Stimulated activated CD4-positive, alpha-beta T cell treated with anti-CD3 and anti-CD28 coated beads, Interleukin-1b, Interleukin-23, amount 100 ng/mL, for 1 hour (primary cell): ENCODE measurements at places on chromosomes 12 and 14.
A peak's percentile ranks its signal among the peaks of the same experiment; 100 is the strongest.

DNA sequence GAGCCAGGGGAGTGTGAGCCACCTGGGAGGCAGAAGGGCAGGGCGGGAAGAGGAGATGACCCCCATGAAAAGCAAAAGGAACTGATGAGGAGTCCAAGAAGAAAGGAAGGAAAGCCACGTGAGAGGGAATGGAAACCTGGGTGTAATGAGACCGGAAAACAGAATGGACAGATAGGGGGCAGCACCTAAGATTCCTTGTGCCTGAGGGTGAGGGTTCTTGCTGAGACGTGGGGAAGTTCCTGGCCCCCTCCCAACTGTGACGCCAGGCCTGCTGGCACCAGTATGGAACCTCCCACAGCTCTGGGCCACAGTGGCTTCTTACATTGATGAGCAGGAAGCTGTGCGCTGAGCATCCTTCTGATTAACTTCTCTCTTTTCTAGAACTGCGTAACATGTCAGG is 30.8 kb downstream of the TTC7B start:
- no peak for DNase-seq

DNA sequence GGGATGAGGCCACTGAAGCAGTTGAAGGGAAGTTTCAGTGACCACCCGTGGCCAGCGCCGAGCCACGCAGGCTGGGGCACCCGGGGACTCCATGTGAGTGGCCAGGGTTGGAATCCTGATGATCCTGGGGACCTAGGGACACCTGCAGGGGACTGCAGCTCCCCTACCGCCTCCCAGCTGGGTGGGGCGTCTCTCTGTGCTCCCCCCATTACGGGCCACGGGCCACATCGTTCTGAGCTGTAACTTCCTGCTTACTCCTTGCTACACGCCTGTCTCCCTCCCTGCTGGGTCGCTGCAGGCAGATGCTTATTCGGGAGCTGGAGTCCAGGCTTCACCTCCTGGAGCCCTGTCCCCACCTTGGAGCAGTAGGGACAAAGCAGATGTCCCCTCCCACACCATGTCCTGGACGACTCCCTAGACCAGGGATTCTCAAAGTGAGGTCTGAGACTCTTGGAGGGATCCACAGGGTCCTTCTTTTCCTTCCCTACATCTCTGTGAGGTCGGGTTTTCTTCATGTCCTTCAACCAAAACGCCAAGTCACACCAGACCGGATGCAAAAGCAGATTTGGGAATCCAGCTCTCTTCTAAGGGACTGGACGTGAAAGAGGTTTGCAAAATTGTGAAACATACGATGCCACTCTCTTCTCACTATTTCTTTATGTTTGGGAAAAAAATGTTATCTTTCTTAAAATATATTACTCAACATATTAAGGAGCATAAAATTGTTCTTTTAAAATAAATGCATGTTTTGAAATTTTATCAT is 85.9 kb upstream of the NCOR2 start:
- DNase-seq = no peak

DNA sequence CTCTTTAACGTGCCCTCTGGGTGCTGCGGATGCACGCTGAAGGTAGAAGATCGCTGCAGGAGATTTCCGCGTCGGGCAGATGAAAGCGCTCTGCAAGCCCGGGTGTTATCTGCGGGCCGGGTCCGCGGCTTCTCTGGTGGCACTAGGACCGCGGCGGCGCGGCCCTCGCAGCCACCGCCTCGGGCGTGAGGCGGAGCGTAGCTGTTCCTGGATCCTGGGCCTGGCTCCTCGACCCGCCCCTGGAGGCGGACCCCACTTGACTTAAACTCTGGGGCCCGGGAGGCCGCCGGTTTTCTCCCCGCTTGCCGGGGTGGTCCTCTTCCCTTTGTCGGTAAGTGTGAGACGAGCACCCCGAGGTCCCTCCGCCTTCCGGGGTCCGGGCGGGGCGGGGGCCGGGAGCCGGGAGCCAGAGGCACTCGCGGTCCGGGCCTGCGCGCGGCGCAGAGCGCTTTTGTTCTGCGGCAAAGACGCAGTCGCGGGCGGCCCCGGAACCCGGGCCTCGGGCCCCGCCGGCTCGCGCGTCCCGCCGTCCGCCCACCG is at the start of gene RESF1:
Gene RESF1, plus strand, starts transcription at position 255 of the 540 bp plus-strand sequence. CDS start 21,541 bp downstream, outside the sequence.
- DNase-seq = peak; percentile 63

DNA sequence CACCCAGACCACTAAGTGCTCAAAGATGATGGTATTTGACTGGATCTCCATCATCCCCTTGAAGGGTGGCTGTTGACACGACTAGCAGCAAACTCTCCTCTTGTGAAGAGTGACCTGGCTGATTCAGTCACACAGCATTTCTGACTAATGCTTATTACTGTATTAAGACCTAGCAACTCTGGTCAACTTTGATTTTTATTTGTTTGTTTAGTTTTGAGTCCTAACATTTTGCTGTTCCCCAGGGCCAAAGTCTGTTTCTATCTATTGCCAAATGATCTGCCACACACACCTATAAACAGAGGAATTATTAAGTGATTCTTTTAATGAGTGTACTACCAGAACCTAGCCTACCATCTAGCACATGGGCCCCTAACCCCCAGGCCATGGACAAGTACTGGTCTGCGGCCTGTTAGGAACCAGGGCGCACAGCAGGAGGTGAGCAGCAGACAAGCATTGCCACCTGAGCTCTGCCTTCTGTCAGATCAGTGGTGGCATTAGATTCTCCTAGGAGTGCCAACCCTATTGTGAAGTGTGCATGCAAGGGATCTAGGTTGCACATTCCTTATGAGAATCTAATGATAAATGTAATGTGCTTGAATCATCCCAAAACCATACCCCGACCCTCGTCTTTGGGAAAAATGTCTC is 120.0 kb downstream of the RPS6KA5 start:
- DNase-seq = no peak

DNA sequence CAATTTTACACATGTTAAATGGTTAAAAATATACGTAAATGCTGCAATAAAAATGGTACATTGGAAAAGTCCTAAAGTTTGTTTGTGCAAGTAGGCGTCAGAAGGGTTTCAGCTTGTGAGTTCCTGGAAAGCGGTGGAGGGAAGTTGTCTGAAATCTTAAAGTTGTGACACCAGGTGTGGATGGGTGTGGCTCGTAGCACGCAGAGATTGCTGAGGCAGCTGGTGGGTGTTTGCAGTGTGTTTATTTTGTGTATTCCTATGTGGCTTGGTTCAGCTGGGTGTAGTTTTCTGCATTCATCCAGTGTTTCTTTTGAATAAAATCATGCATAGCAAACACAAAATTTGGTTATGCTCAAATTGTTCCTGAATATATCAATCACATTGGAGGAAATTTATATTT is 136.8 kb upstream of the TBX3 start:
- DNase-seq = no peak

DNA sequence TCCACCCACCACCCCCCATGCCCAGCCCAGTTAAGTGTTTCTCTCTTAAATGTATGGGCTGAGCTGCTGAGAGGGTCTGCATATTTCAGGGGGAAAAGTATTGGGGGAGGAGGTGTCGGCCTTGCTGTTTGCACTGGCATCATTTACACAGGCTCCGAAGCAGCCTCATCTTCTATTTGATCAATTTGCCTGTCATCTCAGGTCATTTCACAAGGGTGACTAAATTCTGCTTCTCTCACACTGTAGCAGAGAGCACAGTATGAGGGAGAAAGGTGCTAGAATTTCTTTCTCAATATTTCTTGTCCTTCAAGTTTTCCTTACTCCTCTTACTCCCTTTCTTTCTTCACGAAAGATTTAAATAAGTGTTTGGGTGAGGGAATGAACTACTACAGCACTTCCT is 135.9 kb downstream of the AACS start:
- DNase-seq = no peak

- no peak for DNase-seq
These were observed 73.9 kb upstream of the IFNG-AS1 start for GRCh38 chr12:67915335-67915851.

- no peak for DNase-seq
These were observed 27.2 kb downstream of the SYT1 start for GRCh38 chr12:78891646-78892353.

DNA sequence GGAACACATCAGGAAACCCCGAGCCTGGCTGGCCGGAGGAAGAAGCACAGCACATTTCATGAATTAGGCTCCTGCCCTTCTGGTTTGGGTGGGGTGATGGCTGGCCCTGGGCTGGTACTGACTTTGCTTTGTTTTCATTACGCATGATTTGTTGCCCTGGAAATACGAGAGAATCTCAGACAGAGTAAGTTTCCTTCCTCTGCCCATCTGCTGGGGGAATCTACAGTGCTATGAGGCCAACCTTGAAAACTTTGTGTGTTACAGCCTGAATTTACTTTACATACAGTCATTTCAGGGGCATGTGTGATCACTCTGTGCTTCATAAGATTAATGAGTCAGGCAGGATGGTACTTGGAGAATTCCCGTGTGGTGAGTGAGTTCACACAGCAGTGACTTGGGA is 20.5 kb upstream of the SLC5A8 start:
- DNase-seq = no peak

DNA sequence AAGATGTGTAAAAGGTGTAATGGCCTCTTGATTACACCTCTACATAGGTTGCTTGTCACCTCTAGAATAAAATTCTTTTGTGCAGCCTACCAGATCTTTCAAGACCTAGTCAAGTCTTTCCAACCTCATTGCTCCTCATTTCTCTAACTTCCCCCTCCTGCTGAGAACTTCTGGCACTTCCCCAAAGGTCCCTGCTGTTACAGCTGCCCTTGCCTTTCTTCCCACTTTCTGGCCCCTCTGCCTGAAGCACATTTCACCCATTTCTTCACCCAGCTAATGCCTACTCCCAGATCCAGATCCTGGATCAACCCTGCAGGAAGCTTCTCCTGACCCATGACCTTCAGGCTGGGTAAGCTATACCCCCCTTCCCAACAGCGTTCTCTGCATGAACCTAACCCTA is 1.5 kb downstream of the TSHR start:
- no peak for DNase-seq

GRCh38 chr14:97029800-97030199 is 232.6 kb downstream of the VRK1 start:
- no peak for DNase-seq

- no peak for DNase-seq
These were observed 119.0 kb upstream of the RASSF8 start for GRCh38 chr12:25839470-25839869.

DNA sequence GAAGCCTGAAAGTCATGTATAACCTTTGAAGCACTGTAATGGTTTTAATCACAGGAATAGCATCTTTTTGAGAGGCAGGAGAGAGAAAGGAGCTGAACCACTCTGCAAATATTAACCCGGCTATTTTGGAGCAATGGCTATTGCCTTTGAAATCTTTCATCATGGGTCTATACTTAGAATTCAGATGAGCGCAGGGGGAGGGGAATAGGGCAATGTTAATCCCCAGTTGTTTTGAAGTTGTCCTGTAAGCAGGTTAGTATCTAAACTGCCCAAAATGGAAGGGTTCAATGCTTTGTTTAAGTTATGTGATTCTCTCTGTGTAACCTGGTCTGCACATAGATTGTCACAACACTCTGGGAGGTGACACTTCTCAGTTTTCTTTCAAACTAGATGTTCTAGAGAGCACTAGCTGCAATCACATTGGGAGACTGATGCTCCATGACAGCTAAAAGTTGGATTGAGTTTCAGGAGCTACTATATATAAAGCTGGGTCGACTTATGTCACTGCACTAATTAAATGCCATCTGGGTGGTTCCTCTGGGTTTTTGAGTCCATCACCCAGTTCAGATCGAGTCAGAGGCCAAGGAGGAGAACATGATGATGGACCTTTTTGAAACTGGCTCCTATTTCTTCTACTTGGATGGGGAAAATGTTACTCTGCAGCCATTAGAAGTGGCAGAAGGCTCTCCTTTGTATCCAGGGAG is at the start of gene MYF6:
Gene MYF6, plus strand, starts transcription at position 509 of the 704 bp plus-strand sequence. Its CDS starts 86 bp downstream, at position 595.
- DNase-seq = no peak

GRCh38 chr14:46717211-46717610 is 65.6 kb upstream of the RPL10L start:
- no peak for DNase-seq

DNA sequence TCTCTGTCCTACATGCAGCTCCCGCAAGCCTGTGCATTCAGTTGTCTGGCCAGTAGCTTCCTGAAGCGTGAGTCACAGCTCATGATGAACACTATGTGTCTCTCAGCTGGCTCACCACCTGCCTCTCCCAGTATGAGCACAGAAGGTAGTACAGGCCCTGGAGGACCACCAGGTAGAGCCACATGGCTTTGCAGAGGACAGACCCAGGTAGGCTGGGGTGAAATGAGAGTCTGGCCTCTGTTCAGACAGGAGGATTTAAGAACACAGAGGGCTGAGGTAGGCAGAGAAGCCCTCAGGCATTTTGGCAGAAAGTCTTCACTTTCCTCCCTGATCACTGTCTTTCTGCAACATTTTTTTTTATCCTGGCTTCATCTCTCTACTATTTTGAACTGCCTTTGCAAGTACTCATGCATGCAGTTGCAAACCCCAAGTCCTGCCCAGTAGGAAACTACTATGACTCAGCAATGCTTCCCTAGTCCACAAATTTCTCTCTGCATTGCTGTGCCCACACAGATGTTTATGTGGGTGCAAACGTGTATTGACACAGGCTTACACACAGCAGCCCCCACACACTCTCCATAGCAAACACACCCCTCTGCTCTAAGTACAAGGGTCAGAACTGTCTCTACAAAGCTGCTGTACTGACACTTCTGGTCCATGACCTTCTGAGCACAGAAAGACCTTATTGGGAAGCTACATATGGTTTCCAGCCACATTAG is 7.2 kb upstream of the SDR9C7 start:
- no peak for DNase-seq

- DNase-seq = no peak
These were observed 252.3 kb downstream of the EFCAB11 start for GRCh38 chr14:89702073-89702875.
